OCI-LY7 (cell line): ENCODE measurements at places on chromosomes 13 and 19.

- DNase-seq, result no peak
Observed at GRCh38 chr13:50168786-50169185, 153.5 kb downstream of the KCNRG start.

GRCh38 chr13:100130092-100130491 is 41.2 kb downstream of the PCCA start:
- DNase-seq, result no peak

GRCh38 chr13:80798576-80799133 is 457.7 kb upstream of the SPRY2 start:
- DNase-seq, result no peak

GRCh38 chr13:101013245-101013644 is 338.6 kb upstream of the TMTC4 start:
- no peak for DNase-seq

DNA sequence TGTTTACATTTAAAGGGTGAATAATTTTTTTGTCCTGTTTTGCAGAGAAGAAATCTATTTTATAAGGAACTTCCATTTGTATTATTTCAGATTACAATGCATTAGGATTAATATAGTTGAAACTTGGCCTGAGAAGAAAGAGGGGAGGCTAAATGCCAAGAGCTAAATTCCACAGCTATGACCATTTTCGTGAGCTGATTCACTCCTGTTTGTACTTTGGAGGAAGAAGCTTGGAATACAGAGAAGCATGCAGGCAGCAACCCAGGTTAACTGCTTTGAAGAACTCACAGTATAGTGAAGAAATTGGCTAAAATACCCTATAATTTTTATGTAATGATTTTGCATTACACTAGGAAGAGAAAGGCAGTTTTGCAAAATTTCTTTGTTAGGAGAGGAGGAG is 309.4 kb upstream of the KLF12 start:
- no peak for DNase-seq

- no peak for DNase-seq
Observed at GRCh38 chr19:1369214-1369805, 14.4 kb upstream of the NDUFS7 start.

GRCh38 chr13:98156259-98156658 is 13.4 kb downstream of the FARP1 start:
- no peak for DNase-seq

DNA sequence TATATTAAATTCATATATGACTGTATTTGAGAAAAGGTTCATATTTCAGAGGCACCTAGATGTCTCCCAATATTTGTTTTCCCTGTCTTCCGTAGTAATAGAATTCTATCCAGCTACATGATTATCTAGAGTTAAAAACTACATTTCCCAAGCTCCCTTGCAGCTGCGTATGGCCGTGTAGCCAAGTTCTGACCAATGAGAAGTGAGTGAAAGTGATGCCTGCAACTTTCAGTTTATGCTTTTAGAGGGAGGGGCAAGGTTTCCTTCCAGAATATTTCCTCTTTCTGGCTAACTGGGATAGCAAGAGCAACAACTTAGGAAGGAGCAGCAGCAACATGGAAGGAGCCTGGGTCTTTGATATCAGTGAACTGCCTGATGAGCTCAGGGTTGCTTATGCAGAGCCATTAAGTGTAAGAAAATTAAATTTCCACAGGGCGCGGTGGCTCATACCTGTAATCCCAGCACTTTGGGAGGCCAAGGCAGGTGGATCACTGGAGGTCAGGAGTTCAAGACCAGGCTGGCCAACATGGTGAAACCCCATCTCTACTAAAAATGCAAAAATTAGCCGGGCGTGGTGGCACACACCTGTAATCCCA is 23.2 kb upstream of the CYP2A13 start:
- DNase-seq, result peak; percentile 17

DNA sequence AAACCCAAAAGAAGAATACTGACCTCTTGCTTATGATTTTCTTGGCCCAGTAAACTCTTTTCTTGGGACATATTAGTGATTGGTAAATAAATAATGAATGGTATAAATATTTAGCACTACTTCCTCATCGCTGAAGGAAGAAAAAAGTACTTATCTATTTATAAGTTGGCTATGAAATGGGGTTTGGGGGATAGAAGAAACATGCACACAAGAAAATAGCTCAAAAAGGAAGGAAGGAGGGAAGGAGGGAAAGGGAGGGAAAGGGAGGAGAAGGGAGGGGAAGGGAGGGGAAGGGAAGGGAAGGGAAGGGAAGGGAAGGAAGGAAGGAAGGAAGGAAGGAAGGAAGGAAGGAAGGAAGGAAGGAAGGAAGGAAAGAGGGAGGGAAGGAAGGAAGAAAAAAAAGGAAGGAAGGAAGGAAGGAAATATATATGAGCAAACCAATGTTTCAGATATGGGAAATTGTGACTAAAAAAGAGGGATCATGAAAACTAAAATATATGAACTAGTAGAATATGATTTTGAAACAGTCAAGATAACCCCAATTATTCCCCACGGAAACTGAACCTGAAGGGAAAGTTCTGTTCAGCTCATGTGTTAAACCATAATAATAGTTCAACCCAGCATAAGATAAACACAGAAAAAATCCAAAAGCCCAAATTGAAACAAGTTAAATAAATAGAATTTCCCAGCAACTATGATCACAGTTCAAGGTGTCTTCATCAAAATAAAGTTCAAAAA is 75.3 kb downstream of the FGF14 start:
- DNase-seq, result no peak

DNA sequence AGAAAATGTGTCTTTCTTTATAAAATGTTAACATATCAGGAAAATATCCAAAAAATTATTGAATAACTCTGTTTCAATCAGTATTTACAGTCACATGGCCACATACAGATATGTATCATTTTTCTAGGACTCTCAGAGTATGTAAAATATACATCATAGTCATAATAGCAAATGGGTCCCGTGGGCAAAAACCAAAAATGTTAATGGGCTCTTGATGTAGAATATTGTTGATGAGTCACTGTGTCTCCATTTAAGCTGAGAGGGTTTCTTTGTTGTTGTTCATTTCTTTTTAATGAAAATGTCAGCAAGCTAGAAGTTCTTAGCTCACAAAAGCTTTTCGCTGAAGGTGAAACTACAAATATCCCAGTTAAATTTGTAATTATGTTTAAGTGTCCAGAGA is 1713.1 kb upstream of the PCDH20 start:
- DNase-seq, result no peak

DNA sequence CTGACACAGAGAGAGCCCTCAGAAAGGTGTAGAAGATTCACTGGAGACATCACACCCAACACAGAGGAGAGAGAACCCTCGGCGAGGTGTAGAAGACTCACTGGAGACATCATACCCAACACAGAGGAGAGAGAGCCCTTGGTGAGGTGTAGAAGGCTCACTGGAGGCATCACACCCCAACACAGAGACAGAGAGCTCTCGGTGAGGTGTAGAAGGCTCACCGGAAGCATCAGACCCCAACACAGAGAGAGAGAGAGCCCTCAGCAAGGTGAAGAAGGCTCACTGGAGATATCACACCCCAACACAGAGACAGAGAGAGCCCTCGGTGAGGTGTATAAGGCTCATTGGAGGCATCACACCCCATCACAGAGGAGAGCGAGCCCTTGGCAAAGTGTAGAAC is 826.5 kb downstream of the UQCRFS1 start:
- DNase-seq, result no peak
